ENCODE measurements at places on chromosomes 5 and 9.

DNA sequence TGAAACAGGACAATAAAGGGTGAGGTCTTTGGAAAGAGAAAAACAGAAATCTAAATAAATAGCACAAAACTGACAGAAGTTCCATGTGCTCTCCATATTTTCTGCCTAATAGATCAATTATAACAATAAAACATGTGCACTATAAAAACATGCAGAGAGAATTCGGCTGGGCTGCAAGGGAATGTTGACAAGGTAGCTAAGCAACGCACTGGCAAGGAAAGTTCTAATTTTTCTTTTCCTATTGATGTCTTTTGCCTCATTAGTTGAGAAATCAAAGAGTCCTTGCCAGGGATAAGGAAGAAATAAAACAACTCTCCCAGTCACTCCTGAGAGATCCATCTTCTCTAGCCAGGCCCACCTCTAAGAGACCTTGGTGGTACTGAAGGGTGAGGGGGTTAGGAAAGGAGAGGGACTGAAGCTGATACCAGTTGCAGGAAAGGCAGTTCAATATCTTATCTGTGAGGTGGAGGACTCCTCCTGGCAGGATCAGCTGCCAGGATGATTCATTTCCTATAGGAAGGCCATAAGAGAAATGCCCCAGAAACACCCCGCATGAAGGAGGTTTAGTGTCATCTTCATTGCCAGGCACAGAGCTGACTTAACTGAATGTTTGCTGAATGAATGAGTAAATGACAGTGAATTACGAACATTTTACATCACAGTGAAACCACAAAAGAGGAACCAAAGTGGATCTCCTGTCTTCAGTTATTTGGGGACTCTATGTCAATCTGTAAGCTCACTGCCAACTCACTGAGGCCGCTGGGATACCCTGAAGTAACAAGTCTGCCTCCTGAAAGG, 63.7 kb upstream of the IFNK start:
- DNase-seq, result peak; percentile 40

GRCh38 chr9:105127863-105128220, 116.6 kb upstream of the SLC44A1 start:
- DNase-seq, result peak; percentile 74

GRCh38 chr5:90020575-90021538, 388.7 kb downstream of the CETN3 start:
- DNase-seq, result no peak

DNA sequence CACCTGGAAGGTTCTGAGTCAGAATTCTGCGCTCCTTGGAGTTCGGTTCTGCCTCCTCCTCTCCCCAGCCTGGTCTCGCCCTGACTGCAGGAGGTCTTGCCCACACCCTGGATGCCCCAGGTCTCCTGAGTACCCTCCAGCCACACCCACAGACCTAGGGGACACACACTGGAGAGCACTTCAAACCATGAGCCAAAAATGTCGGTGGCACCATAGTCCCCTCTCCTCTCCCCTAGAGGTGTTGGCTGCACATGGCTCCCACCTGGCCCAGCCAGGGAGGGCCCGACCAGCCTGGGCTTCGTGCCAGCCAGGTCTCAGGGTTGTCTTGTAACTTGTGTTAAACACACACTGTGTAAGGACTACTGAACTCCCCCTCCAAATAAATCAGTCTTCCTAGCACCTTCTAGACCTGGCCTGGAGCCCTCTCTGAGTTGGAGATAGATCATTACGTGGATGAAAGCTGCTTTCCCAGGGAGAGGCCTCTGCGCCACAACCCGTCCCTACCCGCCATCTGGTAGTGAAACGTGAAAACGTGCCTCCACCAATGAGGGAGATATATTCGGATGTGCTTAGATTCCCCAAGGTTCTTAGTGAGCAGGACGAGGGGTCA, 49.9 kb upstream of the CTSL start:
- DNase-seq, result no peak

- DNase-seq, result no peak
Measured at GRCh38 chr9:105070176-105070575, 142.2 kb upstream of the ABCA1 start.
